Epithelial cell of prostate (primary cell): ENCODE measurements at places on chromosomes 4 and X.

DNA sequence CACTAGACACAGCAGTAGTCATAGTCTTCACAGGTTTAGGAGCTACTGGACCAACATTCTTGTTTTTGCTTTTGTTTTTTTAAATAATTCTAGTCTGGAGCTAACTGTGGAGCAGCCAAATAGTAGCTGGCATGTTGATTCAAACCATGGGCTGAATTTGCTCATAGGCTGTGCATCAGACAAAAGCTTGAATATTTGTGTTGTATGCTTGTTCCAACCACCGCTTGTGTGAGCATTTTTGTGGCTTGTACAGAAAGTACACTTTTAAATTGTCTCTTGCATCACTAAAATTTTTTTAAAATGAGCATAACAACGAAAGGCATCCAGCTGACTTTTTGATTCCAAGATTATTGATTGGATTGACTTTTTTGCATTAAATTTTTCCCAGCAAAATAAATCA lies 39.6 kb downstream of the CCNI start:
- DNase-seq: no peak

DNA sequence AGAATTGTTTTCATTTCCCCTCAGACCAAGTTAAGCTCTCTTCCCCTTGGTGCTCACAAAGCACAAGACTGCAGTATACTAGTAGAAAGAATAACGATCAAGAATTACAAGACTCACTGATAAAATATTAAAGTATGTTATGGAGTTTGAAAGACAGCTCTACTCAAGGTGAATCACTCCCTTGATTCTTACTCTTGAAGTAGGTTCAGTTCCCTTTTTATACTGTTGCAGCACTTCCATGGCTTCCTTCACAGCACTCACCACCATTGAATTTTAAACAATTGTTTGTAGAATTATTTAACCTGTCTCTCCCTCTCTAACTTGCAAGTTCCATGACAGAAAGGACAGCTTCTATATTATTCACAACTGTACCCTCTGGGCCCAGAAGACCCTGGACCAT lies 42.2 kb downstream of the CASK start:
- no peak for DNase-seq

- no peak for DNase-seq
Observed at GRCh38 chr4:113073451-113074005, 24.1 kb downstream of the ANK2 start.

- no peak for DNase-seq
Observed at GRCh38 chr4:88821522-88821921, 123.9 kb upstream of the NAP1L5 start.

DNA sequence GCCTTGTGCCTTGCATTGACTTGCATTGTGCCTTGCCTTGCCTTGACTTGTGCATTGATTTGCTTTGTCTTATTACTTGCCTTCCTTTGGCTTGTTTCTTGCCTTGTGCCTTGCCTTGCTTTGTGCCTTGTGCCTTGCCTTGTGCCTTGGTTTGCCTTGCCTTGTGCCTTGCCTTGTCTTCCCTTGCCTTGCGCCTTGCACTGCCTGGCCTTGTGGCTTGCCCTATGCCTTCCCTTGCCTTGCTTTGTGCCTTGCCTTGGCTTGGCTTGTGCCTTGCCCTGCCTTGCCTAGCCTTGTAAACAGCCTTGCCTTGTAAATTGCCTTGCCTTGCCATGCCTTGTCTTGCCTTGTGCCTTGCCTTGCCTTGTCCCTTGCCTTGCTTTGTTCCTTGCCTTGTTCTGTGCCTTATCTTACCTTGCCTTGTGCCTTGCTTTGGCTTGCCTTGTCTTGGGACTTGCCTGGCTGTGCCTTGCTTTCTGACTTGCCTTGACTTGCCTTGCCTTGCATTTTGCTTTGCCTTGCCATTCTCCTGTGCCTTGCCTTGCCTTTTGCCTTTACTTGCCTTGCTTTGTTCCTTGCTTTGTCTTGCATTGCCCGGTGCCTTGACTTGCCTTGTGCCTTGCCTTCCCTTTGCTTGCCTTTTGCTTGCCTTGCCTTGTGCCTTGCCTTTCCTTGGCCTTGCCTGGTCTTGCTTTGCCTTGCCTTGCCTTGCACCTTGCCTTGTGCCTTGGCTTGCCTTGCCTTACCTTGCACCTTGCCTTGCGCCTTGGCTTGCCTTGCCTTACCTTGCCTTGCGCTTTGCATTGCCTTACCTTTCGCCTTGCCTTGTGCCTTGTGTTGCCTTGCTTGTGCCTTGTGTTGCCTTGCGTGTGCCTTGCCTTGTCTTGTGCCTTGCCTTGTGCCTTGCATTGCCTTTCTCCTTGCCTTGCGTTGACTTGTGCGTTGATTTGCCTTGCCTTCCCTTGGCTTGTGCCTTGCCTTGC lies 97.5 kb downstream of the TAB3 start:
- DNase-seq: no peak

DNA sequence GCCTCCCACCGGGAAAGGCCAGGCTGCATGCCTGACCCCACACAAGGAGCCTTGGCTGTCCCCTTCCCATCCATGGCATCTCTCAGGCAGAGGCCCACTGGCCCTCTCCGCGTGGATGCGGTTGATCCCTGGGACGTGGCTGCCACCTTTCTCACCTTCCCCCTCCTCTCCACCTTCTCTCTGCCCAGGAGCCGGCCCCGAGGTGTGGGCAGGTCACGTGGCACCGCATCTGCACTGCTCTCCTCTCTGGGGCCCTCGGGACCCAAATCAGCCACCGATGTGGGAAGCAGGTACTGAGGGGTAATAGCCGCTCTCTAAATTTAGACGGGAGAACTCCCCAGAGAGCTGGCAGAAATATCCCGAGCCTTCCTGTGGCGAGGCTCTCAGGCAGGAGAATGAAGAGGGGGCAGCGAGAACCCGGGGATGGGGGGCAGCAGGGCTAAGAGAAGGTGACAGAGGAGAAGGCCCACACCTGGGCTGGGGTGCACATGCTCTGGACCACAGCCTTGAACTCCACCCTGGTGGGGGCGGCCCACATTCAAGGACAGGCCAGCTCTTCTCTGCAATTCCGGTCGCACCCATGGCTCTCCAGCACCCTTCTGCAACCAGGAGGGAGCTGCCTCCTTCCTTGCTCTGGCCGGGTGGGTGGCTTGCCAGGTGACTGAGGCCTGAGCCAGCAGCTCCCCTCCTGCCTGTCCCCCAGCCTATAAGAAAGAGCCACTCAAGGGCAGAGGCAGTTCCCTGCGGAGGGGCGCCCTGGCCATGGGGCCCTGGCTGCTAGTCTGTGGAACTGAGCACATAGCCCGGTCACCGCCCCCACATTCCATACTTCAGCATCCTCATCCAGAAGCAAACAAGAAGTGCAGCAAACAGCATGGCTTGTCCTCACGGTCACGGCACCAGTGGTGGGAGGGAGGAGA lies 9.6 kb upstream of the DUSP9 start:
- no peak for DNase-seq

- peak; percentile 52 for DNase-seq
Observed at GRCh38 chr4:112296949-112297880, at the start of gene ALPK1. ALPK1 (plus strand) TSS chr4:112297369.

DNA sequence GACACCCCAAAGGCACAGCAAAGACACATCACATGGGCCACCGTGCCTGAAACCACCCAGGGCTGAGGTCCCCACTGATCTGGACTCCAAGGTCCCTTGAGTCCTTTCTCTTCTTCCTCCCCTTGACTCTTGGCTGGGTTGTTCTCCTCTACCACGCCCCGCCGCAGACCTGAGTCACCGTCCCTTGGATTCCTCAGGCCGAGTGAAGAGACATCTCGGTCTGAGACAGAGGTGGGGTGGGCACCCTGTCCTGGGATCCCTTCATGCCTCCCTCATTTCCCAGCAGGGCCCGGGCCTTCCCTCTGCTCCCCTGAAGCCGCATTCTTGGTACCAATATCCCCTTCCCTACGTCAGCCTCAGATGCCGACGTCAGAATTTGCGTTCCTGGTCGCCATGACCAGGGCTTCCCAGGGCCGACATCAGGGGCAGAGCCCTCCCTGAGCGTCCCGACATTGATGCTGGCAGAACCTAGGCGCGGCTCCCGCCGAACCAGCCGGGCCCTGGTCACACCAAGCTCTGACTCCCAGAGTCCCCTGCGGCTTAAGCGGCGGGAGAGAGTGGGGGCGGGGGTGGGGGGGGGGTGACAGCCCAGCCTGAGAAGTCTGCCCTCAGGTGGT lies 498 bp downstream of the MAGEA10 start:
- DNase-seq: no peak

GRCh38 chrX:23062359-23062758 lies 62.6 kb downstream of the DDX53 start:
- no peak for DNase-seq

DNA sequence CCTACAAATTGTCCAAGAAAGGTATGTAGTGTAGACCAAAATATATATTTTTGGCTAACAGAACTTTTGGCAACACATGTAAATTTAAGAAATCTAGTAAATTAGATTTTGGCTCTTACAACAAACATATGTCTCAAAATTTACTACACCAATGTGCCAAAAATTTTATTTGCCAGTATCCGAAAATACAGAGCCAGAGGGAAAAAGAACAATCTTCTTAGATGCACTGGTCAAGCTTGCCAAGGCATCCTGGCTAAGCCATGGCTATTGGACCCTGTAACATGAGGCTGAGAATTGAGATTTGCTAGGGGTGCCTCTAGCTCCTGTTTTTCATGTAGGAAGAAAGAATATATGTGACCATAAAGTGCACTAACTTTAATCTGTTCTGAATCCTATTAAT lies 91.8 kb downstream of the GABRG1 start:
- no peak for DNase-seq

GRCh38 chr4:88761861-88762523 lies 64.4 kb upstream of the NAP1L5 start:
- no peak for DNase-seq

DNA sequence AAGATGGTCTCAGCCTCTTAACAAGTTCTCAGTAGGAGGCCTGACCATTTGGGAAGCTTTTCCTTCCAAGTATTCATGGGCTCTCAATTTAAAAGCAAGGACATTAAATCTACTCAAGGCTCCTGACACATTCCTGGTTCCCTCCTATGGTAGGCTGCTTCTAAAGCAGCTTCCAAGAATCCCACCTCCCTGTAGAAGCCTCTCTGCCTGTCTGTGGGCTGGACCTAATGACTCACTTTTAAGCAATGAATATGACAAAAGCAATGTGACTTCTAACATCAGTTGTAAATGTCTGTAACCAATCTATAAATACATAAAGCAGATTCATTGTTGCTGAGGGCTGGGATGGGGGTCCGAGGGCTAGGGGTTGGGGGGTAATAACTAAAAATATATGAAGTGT lies 99.5 kb upstream of the FAM9B start:
- DNase-seq: no peak

- DNase-seq: no peak
Observed at GRCh38 chr4:146522869-146523205, 1.1 kb upstream of the SLC10A7 start.

GRCh38 chrX:9367421-9367820 lies 97.4 kb upstream of the TBL1X start:
- DNase-seq: no peak

- DNase-seq: no peak
Observed at GRCh38 chr4:124104101-124104500, 608.4 kb downstream of the ANKRD50 start.

GRCh38 chr4:30720021-30720660 lies at the start of gene PCDH7:
PCDH7 (plus strand) TSS chr4:30720369; CDS start chr4:30721423, 1,054 bp downstream.
- no peak for DNase-seq
